BJ (cell line): ENCODE measurements at places on chromosomes 11 and 22.

DNA sequence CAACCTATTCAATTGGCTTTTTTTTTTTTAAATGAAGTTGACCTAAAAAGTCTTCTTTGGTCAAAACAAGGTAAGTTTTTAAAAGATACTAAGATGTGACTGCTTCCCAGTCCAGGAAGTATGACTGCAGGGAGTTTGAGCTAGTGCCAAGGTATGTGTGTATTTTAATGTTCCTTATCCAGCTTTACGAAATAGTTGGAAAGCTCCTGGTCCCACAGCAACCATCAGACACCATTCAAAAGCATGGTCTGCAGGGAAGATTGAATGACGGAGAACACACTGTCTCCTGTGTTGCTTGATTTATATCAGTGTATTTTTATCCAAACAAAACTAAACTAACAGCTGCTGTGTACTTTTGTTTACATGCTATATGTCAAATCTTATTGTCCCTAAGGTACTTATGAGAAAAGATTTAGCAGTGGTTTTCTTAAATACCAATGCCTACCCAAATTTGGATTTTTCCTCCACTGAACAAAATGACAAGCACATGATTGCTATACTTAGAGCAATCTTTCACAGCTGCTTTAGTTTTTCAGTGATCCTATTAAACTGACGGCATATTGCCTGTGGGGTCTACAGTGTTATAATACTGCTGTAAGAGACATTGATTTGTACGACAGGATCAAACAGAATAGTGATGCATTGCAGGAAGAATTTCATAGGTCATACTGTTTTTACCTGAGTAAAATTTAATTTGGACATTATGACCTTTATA lies 122.9 kb downstream of the DCDC1 start:
- DNase-seq = no peak

DNA sequence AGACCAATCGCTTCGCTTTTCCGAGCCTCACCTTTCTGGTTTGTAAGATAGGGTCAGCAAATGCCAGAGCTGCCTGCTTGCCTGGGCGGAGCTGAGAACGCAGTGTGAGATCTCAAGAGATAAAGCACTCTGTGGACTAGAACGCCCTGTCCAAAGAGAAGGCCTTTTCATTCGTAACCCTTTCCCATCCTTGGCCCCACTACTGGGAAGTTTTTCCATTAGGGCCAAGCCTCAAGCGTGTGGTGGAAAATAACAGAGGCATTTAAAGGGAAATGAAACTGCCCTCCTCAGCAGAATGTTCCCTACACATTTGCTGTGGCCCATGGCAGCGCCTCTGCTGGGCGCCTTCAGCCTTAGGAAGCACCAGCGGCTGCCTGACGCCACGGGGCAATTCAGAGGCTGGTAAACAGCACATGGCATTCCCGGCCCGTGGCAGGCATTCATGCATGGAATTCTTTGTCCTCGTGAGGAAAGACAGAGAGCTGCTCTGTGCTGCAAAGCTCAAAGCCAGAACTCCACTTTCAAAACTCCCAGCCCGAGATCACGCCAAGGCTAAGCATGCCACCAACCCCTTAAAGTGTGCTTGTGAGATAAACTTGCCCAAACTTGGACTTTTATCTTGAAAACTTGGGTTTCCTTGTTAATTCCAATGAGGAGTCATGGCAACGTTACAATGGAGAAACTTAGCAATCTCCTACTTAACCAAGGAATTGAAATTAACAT lies 38.1 kb downstream of the AHNAK start:
- DNase-seq = no peak

GRCh38 chr22:32080904-32081303 lies 37.8 kb downstream of the SLC5A1 start:
- no peak for DNase-seq

- no peak for DNase-seq
These were observed at the start of gene SSH3 for GRCh38 chr11:67303132-67303834. Gene SSH3, plus strand, starts transcription at chr11:67303530. Its CDS starts 96 bp downstream, at chr11:67303626.

DNA sequence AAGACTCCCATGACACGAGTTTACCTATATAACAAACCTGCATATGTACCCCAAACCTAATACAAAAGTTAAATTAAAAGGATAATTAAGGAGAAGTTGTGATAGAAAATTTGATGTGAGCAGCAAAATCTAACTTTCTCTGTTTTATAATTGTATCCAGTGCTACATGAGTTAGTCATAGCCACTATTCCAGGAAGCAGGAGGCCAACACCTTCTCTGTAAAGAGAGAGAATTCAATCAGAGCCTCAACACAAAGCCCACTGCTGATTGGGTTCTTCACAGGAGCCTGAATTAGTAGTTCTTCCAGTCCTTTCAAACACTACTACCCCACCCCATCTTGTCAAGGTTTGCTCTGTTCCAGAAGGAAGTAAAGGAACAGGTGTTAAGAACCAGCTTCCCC lies 84.2 kb downstream of the BLID start:
- DNase-seq = no peak

DNA sequence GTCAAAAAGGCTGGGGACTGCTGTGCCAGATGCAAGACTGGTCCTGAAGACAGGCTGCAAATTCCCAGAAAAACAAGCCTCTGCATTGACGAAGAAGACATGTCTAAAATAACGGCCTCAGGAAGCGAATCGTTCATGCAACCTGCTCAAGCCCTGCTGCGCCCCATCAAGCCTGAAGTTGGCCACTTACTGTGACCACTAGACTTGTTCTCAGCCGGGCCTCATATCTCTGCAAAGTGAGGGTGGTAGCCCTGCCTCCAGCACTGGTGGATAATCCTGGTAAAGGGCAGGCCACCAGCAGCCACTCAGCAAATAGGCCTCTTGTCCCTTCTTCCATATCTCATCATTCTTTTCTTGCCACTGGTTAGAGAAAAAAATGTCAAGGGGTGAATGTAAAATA lies 11.8 kb downstream of the LTO1 start:
- no peak for DNase-seq

GRCh38 chr11:13928566-13929251 lies 33.8 kb upstream of the SPON1 start:
- DNase-seq = peak; percentile 37

- DNase-seq = no peak
These were observed 741.7 kb downstream of the NELL1 start for GRCh38 chr11:21411104-21411503.

- no peak for DNase-seq
These were observed 87.3 kb downstream of the KCNQ1 start for GRCh38 chr11:2531987-2532703.

- DNase-seq = peak; percentile 83
These were observed 1.4 kb downstream of the TSPAN4 start for GRCh38 chr11:843818-844692.

DNA sequence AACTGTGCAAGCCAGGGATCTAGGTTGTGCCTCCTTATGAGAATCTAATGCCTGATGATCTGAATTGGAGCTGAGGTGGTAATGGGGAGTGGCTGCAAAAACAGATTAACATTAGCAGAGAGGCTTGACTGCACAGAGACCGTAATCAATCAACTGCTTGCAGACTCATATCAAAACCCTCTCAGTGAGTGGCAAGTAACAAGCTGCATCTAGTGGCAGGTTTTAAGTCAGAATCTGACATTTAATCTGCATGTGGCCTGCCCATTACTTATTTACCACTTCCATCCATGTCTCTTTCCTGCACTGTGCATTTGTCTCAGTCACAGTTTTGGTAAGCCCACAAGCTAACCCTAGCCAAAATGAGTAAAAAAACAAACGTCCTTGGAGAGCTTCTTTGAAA lies 11.2 kb downstream of the C11orf58 start:
- no peak for DNase-seq

- DNase-seq = no peak
These were observed 12.9 kb downstream of the ATG13 start for GRCh38 chr11:46630237-46630636.

DNA sequence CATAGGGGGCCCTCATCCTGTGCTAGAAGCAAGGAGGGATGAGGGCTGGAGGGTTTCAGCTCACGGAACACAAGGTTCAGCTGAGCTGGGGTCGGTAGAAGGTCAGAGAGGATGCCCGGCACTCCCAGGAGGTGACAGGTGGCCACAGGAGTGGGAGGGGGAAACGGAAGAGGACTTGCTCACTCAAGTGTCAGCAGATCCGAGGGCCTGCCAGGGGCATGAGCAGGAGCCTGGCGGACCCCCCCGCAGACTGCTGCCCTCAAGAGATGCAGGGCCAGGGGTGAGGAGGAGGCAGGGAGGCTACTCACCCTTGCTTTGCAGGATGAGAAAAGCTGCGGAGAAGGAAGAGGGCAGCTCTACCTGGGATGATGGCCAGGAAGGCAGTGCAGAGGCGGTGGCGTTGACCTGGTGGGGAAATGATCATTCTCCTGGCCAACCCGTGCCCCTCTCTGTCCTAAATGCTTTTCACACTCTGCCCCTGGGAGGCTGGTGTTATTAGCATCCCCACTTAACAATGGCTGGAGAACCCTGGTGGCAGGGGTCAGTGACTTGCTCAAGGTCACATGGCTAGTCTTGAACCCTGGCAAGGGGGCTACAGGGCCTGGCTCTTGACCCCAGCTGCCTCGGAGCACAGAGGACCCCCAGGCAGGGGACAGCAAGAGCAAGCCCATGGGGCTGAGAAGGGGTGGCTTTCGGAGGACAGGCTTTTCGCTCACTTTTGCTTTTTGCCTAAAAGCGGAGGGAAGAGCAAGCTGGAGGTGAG lies 30.1 kb upstream of the CSNK1E start:
- no peak for DNase-seq

- peak; percentile 91 for DNase-seq
These were observed 32.1 kb downstream of the A4GALT start for GRCh38 chr22:42688241-42689211.

GRCh38 chr11:133934599-133935550 lies 21.9 kb downstream of the IGSF9B start:
- no peak for DNase-seq
